ENCODE measurements at places on chromosomes 7 and 10.

DNA sequence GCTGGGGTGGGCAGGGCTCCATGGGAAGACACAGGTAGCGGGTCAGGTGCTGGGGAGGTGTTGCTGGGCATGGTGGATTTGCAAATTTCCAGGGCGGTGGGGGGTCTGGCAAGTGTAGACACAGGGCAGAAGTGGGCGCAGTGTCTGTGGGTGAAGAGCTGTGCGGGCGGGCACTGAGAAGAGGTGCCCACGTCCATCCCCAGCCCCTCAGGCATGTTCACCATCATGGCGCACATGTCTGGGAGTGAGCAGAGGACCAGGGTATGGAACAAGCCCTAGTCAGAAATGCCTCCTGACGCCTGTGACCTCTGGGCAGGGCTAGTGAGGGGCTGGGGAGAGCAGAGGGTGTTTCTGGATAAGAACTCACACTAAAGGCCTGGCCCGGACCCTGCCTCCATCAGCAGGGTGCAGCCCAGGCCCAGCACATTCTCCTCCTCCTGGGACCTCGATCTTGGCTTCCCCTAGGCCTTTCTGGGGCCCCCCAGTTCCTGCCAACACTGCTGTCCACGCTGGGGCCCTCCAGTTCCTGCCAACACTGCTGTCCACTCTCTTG lies 612.9 kb downstream of the PTPRN2 start:
- H3K27ac ChIP-seq, result no peak overlapping the region
- no peaks in the 10 kb centered on the region for H3K27me3 ChIP-seq
- H3K36me3 ChIP-seq, result no peaks in the 10 kb centered on the region
- H3K4me3 ChIP-seq, result no peak overlapping the region

DNA sequence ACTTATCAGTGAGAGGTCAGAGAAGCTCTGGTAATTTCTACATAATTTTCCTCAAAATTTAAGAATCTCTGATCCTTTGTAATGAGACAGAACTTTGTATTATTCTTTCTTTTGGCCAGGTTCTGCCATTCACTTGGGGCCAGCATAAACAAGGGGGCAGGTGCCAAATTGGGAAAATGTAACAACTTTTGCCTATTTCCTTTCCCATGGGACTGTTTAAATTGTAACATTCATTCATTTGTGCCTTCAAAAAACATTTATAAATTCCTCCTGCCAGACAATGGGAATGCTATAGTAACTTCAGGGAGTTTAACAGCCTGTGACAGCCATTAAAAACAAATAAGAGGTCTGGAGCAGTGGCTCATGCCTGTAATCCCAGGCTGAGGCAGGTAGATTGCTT lies 12.4 kb downstream of the DYNC1I1 start:
- no peak overlapping the region for H3K27ac ChIP-seq
- no peaks in the 10 kb centered on the region for H3K4me1 ChIP-seq

DNA sequence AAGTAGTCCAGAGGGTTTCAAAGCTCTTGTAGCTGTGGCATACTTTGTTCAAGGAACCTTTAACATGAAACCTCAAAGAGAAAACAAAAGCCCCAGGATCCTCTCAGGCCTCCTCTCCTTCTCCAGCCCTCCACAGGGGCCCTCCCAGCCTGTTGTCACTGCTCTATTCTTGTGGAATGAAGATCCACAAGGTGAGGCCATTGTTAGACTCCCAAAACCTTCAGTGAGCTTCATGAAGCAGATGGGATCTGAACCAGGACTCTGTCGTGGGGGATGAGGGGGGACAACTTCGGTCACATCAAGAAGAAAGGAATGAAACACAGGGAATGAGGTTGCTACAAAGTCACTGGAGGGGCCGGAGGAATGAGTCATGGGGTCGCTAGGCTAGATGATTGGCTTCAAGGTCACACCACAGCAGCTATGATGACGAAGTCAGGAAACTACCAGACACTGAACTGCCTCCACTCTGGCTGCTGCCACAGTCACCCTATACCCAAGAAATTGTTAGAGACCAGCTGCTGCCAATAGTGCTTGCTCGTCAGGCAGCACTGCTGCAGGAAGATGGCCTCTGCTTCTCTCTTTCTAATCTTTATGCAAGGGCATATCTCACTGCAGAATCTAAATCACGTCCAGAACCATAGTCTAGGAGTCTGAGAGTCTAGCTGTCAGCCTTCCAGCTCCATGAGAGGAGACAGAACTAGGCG lies 208.8 kb downstream of the HIBADH start:
- H3K36me3 ChIP-seq, result no peaks in the 10 kb centered on the region
- H3K4me3 ChIP-seq, result no peak overlapping the region
- no peaks in the 10 kb centered on the region for H3K4me1 ChIP-seq
- no peaks in the 10 kb centered on the region for H3K27me3 ChIP-seq

GRCh38 chr10:32240471-32240870 lies 106.5 kb downstream of the EPC1 start:
- no peak for DNase-seq
- peaks cover 8% of the 10 kb centered on the region for H3K4me1 ChIP-seq
- H3K4me3 ChIP-seq, result no peak overlapping the region

DNA sequence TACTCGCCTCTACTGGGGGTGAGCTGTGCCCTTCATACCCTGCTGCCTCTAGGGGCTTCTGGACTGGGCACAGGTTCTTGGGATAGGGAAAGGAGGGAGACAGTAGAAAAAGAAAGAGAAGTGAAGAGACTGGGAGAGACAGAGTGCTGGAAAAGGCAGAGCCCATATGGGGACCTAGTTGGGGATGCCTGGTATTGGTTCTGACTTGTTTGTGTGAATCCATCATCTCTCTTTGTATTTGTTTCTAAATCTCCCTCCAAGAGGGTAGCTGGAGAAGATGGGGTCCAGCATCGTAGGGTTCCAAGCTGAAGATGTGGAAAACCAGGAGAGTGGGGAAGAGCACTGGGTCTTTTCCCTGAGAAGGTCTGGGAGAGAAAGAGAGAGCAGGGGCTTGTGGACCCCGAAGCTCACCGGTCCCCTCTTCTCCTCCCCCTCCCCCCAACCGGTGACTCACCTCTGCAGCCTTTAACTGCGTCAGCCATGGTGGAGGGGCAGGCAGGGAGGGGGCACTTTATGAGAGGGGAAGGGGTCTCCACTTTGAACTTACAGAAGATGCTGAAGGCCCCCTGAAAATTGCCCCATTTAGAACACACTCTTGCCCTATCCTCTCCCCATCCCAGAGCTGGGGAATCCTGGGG lies 3.2 kb upstream of the VGF start:
- no peak for DNase-seq
- H3K36me3 ChIP-seq, result no peaks in the 10 kb centered on the region
- H3K4me3 ChIP-seq, result no peak overlapping the region
- peaks cover 65% of the 10 kb centered on the region for H3K4me1 ChIP-seq
- no peak overlapping the region for H3K27ac ChIP-seq
- H3K27me3 ChIP-seq, result peaks cover 76% of the 10 kb centered on the region

- no peaks in the 10 kb centered on the region for H3K27me3 ChIP-seq
- no peaks in the 10 kb centered on the region for H3K4me1 ChIP-seq
- DNase-seq, result no peak
- H3K4me3 ChIP-seq, result no peak overlapping the region
- H3K27ac ChIP-seq, result no peak overlapping the region
- H3K36me3 ChIP-seq, result no peaks in the 10 kb centered on the region
These were observed 26.5 kb upstream of the WNT16 start for GRCh38 chr7:121302214-121302745.

DNA sequence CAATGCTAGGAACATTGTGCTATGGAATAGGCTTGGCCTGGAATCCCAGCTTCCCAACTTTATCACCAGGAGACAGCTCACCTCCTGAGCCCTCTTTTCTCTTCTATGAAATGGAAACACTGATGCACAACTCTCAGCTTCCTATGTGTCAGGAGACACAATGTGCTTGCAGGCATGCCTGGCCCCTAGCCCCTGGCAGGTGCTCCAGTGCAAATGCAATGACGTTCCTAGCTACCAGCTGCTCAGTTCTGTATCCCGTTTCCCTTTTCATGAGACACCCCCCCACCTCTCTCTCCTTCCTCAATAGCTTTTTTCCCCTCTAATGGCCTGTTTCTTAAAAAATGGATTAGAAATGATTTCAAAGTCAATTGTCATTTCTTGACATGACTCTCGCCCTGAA lies 30.7 kb downstream of the HABP2 start:
- no peaks in the 10 kb centered on the region for H3K4me1 ChIP-seq
- no peaks in the 10 kb centered on the region for H3K36me3 ChIP-seq
- H3K27me3 ChIP-seq, result peaks cover 8% of the 10 kb centered on the region
- H3K4me3 ChIP-seq, result no peak overlapping the region
- H3K27ac ChIP-seq, result no peak overlapping the region
- no peak for DNase-seq

Measured in activated CD8-positive, alpha-beta T cell treated with anti-CD3 and anti-CD28 coated beads, Interleukin-2, amount 10 ng/mL, durations not matched to agents 7 days and 5 days (primary cell).